ENCODE measurements at places on chromosomes 7 and 10.

GRCh38 chr10:78961760-78962159 lies 107.0 kb upstream of the ZMIZ1 start:
- no peak for DNase-seq

- no peak for DNase-seq
Measured at GRCh38 chr10:130354976-130355795, 219.0 kb downstream of the GLRX3 start.

DNA sequence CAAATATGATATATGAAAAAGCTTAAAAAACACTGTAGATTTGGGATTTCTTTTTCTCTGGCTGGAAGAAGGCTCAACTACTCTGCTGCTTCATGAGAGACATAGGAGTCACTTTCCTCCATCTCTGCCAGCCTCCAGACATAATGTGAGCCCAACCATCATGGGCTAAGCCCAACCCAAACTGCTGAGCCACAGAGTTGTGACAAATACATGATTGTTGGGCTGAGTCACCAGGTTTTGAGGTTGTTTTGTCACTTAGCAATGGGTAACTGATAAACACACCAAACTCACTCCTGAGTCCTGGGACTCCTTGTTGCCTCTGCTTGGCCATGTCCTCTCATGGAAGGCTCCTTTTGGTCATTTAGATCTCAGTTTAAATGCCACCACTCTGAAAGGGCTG lies 381.8 kb upstream of the FZD8 start:
- no peak for DNase-seq

- no peak for DNase-seq
Measured at GRCh38 chr7:54339073-54339472, 203.1 kb upstream of the VSTM2A start.

DNA sequence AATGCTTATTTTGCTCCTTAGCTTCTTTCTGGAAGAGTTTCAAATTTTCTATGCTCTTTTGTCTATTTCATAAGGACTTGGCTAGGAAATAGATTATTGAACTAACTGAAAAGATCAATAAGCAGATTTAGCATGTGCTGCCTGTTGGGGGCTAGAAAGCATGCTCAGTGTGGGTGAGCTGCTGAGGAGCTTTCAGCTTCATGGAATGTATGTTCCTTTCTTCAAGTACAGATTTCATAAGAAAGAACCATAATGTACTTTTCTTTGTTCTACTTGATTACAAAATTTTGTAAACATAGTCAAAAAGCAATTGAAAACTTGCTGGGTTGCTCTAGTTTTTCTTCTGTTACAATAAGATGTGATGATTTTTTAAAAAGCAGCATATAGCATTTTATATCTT lies 73.8 kb downstream of the TAF3 start:
- no peak for DNase-seq

DNA sequence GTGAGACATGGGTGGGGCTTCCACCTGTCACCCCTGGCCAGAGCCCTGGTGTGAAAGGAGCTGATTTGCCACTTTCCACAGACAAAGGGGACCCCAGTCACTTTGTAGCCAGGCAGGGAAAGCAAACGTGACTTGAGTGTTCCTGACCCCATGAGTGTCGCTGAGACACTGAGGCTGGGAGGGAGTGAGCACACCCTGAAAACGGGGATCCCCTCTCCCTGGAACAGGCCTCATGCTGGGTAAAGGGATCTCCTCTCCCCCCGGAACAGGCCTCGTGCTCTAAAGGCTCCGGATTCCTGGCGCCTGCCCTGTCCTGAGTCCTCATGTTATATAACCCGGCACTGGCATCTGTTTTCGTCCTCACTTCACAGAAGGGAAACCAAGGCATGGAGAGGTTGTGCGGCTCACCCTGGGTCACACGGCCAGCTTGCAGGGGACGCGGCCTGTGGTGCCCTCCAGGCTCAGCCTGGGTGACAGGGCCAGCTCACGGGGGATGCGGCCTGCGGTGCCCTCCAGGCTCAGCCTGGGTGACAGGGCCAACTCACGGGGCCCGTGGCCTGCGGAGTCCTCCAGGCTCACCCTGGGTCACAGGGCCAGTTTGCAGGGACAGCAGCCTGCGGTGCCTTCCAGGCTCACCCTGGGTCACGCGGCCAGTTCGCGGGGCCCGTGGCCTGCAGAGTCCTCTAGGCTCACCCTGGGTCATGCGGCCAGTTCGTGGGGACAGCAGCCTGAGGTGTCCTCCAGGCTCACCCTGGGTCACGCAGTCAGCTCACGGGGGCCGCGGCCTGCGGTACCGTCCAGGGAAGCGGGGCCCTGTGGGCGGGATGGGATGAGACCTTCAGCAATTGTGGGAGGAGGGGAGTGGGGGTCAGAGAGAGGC lies 104.7 kb downstream of the PDGFA start:
- DNase-seq, result no peak

GRCh38 chr10:119413471-119414080 lies 128.9 kb downstream of the RGS10 start:
- DNase-seq, result no peak
